ENCODE measurements at places on chromosomes 3 and 15. TPM values are rescaled to one million over a fixed set of nuclear protein-coding genes. Genes with fewer than 3 reads are reported as not detected.

GRCh38 chr3:32423534-32423933 lies 31.9 kb downstream of the CMTM7 start:
- DNase-seq = no peak

GRCh38 chr3:182309120-182309519 lies 484.2 kb upstream of the ATP11B start:
- DNase-seq = no peak

- peak; percentile 63 for DNase-seq
These were observed 3.0 kb downstream of the DUOXA1 start for GRCh38 chr15:45126535-45127158.

DNA sequence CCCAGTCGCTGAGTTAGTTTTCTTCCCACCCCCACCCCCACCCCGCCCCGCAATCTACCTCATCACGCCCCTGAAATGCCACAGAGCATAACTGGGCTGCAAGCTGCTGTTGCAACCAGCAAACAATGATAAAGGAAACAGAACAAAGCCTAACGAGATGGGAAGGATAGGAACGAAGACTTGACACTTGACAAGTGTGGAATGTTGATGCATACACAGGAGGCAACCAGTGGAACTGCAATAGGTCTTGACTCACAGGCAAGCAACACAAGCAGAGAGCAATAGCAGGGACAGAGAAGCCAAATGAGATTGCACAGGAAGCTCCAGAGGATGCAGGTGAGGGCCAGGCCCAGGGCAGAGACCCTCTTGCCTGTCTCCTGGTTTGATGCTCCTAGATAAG lies 225.9 kb downstream of the IGSF11 start:
- DNase-seq = no peak

- DNase-seq = no peak
These were observed 35.5 kb upstream of the CCR2 start for GRCh38 chr3:46318207-46318927.

GRCh38 chr3:178551916-178552321 lies 15.7 kb downstream of the KCNMB2 start:
- no peak for DNase-seq

DNA sequence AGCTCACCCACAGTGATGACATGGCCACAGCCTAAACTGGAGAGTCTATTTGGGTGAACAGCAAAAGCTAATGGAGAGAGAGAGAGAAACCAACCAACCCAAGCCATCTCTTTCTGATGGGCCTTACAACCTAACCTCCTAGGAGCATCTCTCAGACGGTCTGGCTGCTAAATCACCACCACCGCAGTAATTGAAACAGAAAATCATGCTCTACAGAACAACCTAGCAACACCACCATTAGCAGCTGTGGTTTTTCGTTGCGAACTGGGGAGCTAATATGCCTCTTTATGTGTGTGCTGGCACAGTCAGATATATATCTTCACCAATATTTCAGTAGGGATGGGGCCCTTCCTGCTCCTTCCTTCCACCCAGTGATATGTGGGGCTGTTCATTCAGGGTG lies 166.9 kb upstream of the PROK2 start:
- no peak for DNase-seq

GRCh38 chr15:63600001-63600615 lies 2.9 kb downstream of the FBXL22 start:
- no peak for DNase-seq

DNA sequence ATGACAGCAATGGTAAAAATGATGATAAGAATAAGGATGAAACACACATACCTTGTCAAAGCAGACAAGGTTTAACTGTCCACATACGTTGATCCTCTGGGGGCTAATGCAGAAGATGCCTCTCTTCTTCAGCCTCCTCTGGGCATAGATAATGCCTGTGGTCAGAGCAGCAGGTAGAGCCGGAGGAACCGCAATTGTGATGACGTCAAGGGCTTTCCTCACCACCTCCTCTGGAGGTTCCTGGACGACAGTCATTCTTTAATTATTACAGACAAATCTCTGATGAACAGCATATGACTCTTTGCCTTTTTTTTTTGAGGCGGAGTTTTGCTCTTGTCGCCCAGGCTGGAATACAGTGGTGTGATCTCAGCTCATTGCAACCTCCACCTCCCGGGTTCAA lies 86.3 kb upstream of the ATP13A5 start:
- no peak for DNase-seq

DNA sequence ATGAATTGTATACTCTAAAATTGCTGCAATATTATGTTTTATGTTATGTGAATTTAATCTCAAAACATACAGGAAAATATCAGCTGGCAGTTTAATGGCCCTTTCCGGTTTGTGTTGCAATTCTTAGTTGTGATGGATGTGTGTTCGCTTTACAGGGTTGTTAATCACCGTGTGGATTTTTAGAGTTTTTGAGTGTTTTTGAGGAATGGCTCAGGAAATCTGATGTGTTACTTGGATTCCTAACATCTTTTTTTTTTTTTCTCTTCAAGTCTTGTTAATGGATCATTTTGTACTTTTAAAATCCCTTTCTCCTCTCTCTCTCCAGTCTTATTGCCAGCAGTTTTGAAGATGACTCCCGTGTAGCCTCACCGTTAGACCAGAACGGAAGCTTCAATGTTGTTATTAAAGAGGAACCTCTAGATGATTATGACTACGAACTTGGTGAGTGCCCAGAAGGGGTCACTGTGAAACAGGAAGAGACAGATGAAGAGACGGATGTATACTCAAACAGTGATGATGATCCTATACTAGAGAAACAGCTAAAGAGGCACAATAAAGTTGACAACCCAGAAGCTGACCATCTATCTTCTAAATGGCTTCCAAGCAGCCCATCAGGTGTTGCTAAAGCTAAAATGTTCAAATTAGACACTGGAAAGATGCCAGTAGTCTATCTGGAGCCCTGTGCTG lies 35.7 kb downstream of the MGA start:
- DNase-seq = peak; percentile 76

GRCh38 chr3:58321791-58322190 lies 10.9 kb upstream of the PXK start:
- no peak for DNase-seq

GRCh38 chr3:178672275-178672674 lies 136.0 kb downstream of the KCNMB2 start:
- no peak for DNase-seq

GRCh38 chr3:157043771-157044170 lies 116.2 kb downstream of the CCNL1 start:
- DNase-seq = no peak

GRCh38 chr15:79310985-79311900 lies at the start of gene TMED3:
TSS of gene TMED3 (plus strand) at chr15:79311112. CDS start at chr15:79311250, 138 bp downstream.
- DNase-seq = peak; percentile 83

DNA sequence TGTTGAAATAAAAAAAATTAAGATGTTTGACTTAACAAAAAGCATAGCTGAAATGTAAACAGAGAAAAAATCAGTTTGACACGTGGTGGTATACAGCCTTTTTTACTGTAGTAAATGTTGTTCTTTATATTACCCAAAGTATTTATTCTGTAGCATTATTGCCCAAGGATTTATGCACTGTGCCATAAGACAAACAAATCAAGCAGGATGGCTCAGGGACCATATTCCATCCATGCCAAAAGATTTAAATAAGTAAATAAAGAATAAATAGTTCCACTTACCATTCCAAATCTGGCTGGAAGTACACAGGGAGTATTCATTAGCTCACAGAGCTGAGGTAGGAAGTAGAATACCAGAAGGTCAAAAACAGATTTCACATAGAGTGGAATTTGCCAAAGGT lies 666.7 kb upstream of the CADM2 start:
- no peak for DNase-seq

- no peak for DNase-seq
These were observed 388.3 kb downstream of the MFSD1 start for GRCh38 chr3:159189994-159190669.

DNA sequence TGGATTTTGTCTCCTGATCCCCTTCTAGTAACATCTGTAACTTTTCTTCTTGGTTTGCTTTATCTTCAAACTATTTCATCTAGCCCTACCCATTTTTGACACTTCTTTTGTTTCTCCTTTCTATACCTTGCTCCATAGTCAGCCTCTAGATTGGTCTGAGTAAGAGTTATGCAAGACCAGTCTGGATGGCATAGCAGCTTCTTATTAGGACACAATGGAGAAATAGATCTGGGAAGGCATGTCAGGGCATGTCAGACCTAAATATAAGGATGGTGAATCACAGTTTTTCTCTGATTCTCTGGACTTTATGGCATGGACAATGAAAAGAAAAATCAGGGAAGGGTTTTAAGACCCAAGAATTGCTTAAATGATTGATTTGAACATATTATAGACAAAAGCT lies 452.5 kb downstream of the RAP2B start:
- DNase-seq = peak; percentile 72

DNA sequence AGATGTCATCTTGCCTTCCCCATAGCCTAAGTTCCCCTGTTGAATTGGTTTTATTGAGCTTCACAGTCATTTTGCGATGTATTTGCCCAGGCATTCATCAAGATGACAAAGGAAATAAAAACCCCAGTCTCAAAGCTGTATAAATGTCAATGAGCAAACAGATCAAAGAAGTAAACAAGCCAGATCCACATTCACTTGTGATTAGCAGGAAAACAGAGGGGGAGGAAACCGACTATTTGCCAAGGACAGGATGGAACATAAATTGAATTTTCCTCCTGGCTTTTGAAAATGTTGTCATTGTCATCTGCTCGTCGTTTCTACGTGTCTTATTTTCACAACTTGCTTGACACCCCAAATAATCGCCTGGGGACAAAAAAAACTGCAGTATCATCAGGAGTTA lies 83.5 kb downstream of the SV2B start:
- no peak for DNase-seq

GRCh38 chr3:116161575-116162525 lies 283.4 kb downstream of the LSAMP start:
- no peak for DNase-seq

DNA sequence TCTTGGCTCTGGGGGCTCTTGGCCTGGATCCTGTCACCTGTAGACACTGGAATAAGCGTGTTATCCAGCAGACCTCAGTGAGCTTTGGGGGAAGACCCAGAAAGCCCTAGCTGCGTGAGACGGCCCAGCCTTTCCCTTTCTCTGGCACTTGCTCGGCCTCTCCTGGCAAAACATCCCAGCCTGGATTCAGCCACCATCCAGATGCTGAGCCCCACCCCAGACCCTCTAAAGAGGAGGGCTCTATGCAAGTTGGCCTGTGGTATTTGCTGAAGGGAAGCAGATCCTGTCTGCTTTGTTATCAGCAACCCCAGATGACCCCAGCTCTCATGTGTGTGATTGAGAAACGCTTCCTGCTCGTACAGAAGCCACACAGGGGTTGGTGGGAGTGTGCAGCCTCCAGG lies 267.2 kb downstream of the FAM43A start:
- no peak for DNase-seq

DNA sequence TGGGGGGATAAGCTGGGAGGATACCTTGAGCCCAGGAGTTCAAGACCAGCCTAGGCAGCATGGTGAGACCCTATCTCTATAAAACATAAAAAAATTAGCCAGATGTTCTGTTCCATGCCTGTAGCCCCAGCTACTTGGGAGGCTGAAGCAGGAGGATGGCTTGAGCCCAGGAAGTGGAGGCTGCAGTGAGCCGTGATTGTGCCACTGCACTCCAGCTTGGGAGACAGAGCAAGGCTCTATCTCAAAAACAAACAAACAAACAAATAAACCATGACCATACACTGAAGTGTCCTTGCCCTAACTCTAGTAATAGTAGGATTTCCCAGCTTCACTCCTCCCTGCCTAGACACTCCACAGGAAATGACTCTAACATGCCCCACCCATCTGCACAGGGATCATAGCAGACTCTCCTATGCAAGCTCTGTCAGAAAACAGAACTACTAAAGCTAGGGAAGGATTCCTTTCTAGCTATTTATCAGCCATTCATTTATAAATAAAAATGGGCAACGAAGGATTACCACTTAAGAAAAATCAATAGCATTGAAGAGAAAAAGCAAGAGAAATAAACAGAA lies 4.6 kb downstream of the ERICH6 start:
- peak; percentile 57 for DNase-seq

DNA sequence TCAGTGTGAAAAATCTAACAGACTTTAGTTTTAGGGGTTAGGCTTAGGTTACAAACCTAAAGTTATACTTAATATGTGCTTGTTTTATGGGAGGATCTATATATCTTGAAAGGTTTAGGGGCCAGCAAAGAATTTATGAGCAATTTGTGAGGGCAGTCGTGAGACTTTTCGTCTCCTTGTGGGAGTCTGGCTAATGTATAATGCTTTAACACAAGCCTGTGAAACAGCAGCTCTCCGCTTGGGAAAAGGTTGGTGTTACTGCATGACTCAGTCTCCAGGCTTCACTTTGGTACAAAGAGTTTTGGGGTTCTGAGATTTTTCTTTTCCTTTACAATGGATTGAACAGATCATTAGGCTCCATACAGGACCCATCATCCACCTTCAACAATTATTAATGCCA lies 79.0 kb upstream of the MFGE8 start:
- no peak for DNase-seq

DNA sequence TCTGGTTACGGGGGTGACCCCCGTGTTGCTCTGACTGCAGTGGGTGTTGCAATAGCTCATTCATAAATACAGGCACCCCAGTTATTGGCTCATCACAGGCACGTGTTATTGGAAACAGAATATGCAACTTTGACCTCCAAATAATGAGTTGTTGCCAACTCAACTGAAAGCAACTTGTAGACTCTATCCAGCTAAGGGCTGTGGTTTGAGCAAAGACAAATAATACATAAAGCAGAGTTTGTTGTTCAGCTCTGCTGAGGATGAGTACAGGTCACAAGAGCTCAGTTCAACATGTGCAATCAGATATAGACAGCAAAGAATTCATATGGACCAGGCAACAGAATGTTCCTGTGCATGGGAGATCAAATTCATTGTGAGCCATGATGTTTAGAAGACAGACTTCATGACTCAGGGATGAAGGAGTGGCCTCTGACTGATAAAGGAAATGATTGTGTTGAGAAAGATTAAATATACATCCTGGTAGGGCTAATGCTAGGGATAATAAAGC lies 87.6 kb upstream of the LRIG1 start:
- DNase-seq = no peak

The CLDN16 gene
- total RNA-seq = not detected

The AGBL1 gene
- total RNA-seq = not detected

The GOLGA8G gene
- total RNA-seq = not detected

The PTX3 gene
- 311 TPM for total RNA-seq

The RHCG gene
- not detected for total RNA-seq

The GHSR gene
- total RNA-seq = not detected

The THRB gene
- total RNA-seq = under 0.01 TPM

The VPS13C gene
- 78.7 TPM for total RNA-seq

The MEX3B gene
- total RNA-seq = 7.0 TPM

The MST1R gene
- total RNA-seq = 0.22 TPM

The MKRN3 gene
- 0.65 TPM for total RNA-seq

The THBS1 gene
- total RNA-seq = 6,737 TPM

The SLC6A1 gene
- total RNA-seq = under 0.01 TPM

The DMXL2 gene
- 6.5 TPM for total RNA-seq

The DPH6 gene
- 7.8 TPM for total RNA-seq

The DISP2 gene
- under 0.01 TPM for total RNA-seq

The THUMPD3 gene
- 21.4 TPM for total RNA-seq

The MAGEL2 gene
- not detected for total RNA-seq

All from lung microvascular endothelial cell (primary cell).